ENCODE measurements at places on chromosomes 16 and 17.

DNA sequence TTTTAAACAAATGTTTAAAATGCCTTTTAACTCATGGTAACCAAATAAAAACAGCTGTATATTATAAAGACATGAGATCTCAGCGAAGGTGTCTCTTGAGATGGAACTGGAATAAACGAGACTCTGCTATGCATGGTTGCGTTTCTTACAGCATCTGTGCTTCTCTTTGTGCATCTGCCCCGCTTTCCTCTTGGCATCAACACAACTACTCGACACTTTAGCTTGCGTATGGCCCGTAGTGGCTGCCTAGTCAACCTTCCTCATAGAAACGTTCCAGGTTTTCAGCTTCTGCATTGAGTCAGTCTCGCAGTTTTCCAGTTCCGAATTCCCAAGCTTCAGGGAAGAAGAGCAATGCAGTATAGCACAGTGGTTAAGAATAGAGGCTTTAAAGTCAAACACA lies 214.9 kb downstream of the CEP112 start:
- DNase-seq, result no peak

- DNase-seq, result peak; percentile 36
Observed at GRCh38 chr17:65593855-65594845, 32.7 kb upstream of the AXIN2 start.

DNA sequence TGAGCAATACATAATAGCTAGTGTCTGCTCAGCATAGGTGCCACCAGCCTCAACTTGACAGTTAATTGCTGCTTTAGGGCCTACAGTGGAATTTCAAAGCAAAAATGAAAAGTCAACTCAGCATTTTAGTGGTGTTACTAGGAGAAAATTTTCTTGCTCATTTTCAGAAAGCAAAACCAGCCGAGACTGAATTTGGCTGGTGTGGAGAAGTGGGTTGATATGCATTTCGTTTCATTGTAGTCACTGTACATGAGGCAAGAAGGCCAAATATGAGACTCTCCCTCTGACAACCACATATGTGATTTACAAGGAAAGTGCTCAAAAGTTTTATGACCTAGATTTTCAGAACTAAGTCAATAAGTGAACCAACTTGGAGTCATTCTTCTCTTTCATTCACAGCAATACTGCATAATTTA lies 54.0 kb downstream of the DUSP14 start:
- DNase-seq, result no peak

GRCh38 chr17:49361902-49362722 lies at the start of gene ZNF652:
Gene ZNF652, minus strand, starts transcription at chr17:49362250. Its CDS starts 44,525 bp downstream, at chr17:49317725.
- DNase-seq, result peak; percentile 75

- DNase-seq, result no peak
Observed at GRCh38 chr17:20952183-20952582, 90.6 kb downstream of the USP22 start.

- no peak for DNase-seq
Observed at GRCh38 chr17:36106493-36106835, 2.8 kb downstream of the CCL4 start.

DNA sequence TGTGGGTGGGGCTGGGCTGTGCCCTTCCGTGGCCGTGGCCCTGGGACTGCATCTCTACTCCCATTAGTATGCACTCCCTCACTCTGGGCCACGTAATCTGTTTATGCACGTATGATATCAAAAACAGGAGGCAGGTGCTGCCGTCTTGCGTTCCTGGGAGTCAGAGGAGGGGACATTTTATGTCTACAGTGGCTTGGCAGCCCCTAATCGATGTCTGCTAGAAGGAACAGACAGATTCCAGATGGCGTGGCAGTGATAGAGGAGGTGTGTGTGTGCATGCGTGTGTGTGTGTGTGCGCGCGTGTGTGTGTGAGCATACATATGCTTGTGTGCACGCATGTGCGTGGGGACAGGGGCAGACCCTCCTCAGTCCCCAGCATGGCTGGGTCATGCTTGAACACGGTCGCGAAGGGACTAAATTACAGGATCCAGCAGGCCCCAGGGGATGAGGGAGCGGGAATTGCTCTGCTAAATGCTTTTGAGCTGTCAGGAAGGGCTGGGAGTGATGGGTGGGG lies 44.7 kb downstream of the SREBF1 start:
- DNase-seq, result no peak

GRCh38 chr17:3447625-3448024 lies 14.0 kb upstream of the OR1E2 start:
- DNase-seq, result peak; percentile 8

- peak; percentile 76 for DNase-seq
Observed at GRCh38 chr16:81238296-81239011, at the start of gene BCO1. Gene BCO1, plus strand, starts transcription at chr16:81238689. Its CDS starts 220 bp downstream, at chr16:81238909.

DNA sequence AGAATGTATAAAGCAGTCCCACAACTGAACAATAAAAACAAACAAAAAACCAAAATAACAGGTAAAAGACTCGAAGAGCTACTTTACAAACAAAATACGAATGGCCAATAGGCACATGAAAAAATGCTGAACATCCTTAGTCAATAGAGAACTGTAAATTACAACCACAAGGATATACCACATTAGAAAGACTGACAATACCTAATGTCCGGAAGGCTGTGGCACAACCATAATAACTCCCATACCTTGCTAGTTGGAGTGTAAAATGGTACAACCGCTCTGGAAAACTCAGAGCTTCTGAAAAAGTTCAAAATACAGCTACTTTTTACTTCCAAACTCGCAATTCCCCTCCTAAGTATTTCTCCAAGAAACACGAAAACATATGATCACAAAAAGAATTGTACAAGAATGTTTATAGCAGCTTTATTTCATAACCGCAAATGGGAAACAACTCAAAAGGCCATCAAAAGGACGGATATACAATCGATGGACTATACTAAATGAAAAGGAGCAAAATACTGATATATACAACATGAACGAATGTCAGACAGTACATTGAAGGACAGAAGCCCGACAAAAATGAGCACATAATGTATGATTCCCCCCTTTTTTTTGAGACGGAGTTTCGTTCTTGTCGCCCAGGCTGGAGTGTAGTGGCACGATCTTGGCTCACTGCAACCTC lies 2.3 kb downstream of the TP53 start:
- DNase-seq, result no peak

DNA sequence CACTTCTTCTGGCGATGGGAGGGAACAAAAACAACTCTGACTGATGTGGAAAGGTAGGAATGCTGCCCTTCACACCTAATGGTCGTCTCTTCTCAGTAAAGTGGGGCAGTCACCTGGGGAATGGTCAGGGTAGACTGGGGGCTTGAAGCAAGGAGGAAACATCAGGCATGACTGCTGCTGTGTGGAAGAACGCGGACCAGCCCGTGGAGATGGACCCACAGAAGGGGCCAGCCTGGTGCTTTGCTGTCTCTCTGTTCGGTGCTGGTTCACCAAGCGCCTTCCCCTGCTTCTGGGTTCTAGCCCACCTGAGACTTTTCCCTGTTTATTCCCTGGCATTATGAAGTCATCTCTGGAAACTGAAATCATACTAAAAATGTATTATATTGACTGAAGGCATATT lies 96.2 kb upstream of the DNAH17 start:
- DNase-seq, result no peak

Measured in iris pigment epithelial cell (primary cell).